ENCODE measurements at places on chromosomes 6 and 20. TPM values are rescaled to one million over a fixed set of nuclear protein-coding genes. Genes with fewer than 3 reads are reported as not detected.
A peak's percentile ranks its signal among the peaks of the same experiment; 100 is the strongest.

DNA sequence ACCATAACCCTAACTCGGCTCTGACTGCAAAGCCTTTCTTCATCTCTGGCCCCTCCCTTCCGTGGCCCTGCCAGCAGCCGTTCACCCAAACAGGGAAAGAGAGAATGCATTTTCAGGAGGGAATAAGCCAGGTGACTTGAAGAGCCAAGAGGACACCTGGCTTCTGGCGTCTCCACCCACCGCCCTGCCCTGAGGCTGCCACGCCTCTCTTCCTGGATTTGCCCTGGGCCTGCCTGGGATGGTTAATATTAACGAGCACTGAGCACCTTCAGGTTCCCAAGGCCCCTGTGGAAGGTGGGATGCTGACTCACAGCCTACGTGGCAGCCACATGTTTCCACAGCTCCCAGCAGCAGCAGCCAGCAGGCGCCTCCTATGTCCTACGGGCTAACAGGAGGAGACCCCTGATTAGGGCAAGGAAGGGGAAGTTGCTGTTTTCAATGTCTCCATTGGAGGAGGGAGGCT is 138.0 kb upstream of the RREB1 start:
- DNase-seq: peak; percentile 47

DNA sequence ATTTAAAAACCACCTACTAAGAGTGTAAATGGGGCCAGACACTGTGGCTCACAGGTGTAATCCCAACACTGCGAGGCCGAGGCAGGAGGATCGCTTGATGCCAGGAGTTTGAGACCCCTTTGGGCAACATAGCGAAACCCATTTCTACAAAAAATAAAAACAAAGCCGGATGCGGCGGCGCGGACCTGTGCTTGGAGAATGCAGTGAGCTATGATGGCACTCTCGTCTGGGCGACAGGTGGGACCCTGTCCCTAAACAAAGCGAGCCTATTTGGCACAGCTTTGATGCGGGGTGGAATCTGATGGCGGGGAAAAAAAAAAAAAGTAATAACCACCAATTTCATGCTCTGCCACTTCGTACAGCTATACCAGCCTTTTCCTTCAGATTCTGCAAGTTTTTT is 1.1 kb downstream of the TCP1 start:
- DNase-seq: no peak

- no peak for DNase-seq
Observed at GRCh38 chr20:2131366-2131765, 29.7 kb downstream of the STK35 start.

GRCh38 chr20:49585585-49586245 is 17.8 kb upstream of the PTGIS start:
- no peak for DNase-seq

DNA sequence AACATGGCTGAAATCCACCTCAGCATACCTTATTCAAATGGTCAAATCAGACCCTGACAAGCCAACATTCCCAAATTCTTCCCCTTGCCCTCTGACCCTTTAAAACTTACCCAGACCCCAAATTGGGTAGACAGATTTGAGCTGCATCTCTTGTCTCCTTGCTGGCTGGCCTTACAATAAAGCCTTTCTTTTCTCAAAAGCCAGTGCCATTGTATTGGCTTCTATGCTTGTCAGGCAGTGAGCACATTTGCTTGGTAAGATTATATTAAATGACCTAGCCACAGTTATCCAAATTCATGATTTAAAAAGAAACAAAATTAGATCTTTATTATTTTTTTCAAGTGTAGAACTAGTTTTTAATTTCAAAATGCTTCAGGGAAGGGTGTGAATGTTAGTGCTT is 67.8 kb upstream of the FAM83B start:
- no peak for DNase-seq

DNA sequence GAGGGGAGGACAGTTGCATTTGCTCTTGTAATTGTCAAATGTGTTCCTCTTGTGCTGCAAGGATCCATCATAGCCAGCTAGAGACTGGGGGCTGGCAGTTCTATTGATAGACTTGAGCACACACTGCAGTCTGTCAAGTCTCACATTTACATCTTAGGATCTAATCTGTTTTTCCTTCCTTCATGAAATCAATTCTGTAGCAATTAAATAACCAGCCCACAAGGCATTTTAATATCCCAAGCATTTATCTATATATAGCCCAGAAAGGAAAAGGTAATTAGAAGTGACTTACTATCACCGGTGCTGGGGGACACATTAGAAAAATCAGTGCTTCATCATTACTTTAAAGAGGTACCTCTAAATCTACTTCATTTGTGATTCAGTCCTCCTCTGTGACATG is 143.0 kb upstream of the STXBP5 start:
- no peak for DNase-seq

GRCh38 chr6:125906158-125906998 is 50.2 kb upstream of the HINT3 start:
- no peak for DNase-seq

GRCh38 chr20:17142666-17143065 is 84.2 kb upstream of the PCSK2 start:
- no peak for DNase-seq

Gene ADGRB3
- polyA plus RNA-seq: 5.7 TPM

Gene SLC12A5
- 2.3 TPM for polyA plus RNA-seq
